Thoracic aorta (tissue), 2 donors: ENCODE measurements at places on chromosomes 7 and 10.

DNA sequence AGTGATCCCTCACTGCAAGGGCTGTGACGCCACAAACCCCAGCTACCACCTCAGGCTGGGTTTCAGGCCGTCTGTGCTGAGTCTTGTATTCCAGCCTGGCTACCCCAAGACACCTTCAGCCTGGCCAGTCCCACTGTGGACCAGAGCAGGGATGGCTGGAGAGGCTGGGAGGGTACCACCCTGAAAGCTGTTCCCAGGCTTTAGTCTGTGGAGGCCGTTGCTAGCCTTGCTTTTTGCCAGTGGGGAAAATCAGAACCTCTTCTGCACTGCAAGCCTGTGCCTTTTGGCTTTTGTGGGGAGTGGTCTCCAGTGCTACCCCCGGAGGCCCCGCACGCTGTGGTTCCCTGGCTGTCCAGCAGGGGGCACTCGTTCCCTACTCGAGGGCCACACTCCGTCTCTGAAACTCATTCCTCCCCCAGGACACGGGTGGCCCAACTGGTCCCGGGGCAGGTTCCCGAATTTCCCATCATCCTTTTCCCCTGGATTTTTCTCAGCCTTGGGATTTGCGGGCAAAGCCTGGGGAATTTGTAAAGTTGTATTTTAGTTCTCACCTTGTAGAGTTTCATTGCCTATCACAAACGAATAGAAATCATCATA is 128.4 kb upstream of the BTBD16 start:
- no peak for DNase-seq

DNA sequence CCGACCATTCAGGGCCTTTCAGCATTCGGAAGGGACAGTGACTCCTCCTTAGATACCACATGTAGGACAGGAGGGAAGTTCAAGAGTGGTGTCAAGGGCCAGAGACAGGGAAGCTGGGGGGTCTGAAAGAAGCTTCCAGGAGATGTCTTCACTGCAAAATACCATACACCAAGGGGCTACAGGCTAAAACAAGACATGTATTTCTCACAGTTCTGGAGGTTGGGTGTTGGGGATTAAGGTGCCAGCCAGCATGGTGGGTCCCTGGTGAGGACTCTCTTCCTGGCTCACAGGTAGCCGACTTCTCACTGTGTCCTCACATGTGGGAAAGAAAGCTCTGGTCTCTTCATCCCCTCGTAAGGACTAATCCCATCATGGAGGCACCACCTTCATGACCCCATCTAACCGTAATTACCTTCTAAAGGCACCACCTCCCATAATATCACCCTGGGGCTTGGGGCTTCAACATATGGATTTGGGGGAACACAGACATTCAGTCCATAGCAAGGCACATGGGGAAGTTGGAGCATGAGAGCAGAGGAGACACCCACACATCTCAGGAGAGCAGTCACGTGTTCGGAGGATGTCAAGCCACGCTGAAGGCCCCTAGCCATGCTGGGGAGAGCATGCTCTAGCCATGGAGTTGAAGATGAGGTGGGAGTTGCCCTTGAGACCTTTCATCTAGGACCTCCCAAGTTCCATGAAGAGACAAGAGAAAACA is 73.9 kb upstream of the GDF10 start:
- no peak for DNase-seq

GRCh38 chr10:98361131-98362025 is 53.6 kb downstream of the PYROXD2 start:
- DNase-seq: peak; percentile 60

- DNase-seq: no peak
These were observed 170.1 kb downstream of the PKD1L1 start for GRCh38 chr7:47778153-47778661.

GRCh38 chr10:18279173-18279572 is 138.9 kb downstream of the CACNB2 start:
- no peak for DNase-seq

DNA sequence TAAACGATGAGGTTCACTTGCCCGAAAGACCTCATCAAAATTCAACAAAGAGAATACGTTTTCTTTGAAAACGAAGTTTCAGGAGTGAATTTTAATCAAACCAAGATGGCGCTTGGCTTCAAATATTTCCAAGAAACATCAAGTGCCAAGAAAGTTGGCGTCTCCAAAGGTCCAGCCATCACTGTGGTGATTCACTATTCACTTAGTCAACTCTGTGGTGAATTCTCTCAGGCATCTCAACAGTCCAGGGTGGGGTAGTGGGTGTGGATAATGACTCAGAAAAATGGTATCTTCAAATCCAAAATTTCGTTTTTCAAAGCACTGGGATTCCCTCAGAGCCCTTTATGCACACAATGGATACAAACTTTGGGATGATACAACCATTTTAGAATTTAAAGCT is 133.1 kb downstream of the SVIL start:
- no peak for DNase-seq

DNA sequence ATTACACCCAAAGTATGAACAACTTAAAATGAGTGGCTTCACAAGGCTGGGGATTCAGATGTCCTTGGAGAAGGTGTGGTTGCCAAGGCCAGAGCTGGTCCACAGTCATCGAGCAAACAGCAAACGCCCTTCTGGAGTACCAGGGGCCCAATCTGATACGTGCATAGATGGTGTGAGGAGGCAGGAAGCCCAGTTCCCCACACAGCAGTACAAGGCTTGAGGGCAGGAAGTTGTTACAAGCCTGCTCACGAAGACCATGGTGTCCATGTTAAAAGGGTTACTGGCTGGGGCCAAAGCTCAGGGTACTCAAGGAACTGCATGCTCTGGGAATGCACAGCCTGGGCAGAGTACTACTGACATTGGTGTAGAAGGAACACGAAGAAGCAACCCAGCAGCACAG is 4.6 kb upstream of the ANKRD26 start:
- DNase-seq: no peak

DNA sequence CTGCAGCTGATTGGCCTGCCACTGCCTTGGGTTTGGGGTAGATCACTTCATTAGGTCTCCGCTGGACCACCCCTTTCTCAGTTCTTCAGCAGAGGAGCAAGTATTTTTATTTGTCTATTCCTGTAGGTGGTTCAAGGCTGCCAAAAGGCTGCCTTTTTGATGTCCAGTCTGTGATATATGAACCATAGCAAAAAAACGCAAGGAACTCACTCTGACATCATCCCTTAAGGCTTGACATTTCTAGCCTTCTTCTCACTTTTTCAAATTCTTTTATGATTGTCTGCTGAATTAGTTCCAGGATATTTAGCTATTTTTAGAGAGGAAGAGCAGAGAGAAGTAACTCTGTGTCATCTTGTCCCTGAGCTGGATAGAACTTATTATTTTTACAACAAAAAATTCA is 269.2 kb downstream of the BAMBI start:
- no peak for DNase-seq

DNA sequence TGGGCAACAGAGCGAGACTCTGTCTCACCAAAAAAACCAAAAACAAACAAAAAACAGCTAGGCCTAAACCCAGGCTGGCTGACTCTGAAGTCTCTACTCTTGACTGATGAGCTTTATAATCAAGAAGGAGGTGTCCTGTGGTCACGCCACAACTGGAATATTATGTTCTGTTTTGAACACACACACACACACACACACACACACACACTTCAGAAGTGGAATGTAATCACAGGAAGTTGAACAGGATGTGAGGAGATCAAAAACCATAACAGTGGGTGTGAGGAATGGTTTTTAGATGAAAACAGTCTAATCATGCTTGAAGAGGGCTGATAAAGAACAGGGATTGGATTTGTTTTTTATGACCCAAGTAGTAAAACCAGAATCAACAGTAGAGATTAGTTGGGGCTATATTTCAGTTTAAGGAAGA is 51.1 kb upstream of the IL6 start:
- DNase-seq: no peak

- DNase-seq: no peak
These were observed 171.8 kb downstream of the GRM3 start for GRCh38 chr7:86815556-86815955.

DNA sequence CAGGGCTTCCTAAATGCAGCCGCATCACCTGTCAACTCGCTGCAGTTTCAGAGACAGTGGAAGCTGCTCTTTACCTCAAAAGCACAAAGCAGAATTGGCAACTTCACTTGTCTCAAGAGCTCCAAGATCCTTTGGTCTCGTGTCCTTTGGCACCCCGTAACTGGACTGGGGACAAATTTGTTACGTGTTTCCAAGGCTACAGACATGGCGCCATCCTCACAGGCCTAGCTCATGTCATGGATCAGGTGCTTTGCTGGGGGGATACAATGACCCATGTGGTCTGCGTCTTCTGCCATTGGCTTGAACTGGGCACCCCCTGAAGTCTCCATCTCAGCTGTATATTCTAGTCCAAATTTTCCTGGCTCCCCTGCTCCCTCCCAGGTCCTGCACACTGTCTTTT is 48.6 kb downstream of the CHST3 start:
- no peak for DNase-seq

DNA sequence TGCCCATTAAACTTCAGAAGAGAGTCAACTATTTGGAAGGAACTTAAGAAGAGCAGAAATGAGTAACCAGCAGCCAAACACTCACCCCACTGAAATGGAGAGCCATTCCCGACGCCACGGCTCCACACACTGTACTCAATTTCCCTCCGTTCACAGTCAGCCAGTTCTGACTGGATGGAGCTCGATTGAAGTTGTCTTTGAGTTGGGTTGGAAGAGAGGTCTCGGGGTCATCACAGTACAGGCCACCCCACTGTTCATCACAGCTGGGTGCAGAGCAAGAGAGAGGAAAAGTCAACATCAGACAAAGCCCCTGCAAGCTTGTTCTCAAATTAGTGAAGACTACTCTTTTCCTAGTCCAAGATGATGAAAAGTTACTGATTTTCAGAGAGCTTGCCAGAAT is 75.9 kb upstream of the SLC26A5 start:
- no peak for DNase-seq

GRCh38 chr7:108497082-108497725 is 28.7 kb downstream of the PNPLA8 start:
- no peak for DNase-seq

DNA sequence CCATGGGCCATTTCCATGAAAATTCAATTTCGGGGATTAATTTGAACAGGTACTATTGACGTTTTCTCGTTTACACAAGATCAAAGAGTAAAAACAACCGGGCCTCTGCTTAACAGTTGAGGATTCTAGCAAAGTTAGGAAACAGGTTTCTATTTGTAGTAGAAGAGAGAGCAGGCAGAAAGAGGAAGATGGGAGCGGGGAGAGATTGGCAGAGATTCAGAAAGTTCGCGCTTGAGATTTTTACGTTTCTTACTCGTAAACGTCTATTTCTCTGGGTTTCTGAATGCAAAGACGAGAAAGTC is 571 bp upstream of the VWC2 start:
- no peak for DNase-seq
